ENCODE measurements at places on chromosomes 1 and 21. TPM values are rescaled to one million over a fixed set of nuclear protein-coding genes. Genes with fewer than 3 reads are reported as not detected.

GRCh38 chr1:26627954-26628353, 67.9 kb upstream of the ARID1A start:
- DNase-seq = no peak

GRCh38 chr1:147673406-147673805, 3.1 kb upstream of the ACP6 start:
- no peak for DNase-seq

DNA sequence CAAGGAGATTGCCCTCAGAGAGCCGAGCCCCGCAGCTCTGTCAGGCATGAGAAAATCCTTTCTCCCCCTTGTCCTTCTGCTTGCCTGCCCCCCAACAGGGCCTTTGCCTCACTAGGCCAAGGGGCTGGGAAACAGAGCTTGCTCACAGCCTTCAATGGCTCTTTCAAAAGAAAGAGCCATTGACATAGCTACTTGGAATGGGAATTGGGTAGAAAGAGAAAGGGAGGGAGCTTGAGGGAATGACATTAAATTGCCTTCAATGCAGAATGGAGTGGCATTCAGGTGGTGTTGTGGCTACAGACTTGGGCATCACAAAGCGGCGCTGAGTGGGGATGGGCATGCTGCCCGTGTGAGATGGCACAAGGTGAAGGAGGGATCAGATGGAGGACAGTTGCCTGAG, 13.2 kb downstream of the SYT11 start:
- no peak for DNase-seq

DNA sequence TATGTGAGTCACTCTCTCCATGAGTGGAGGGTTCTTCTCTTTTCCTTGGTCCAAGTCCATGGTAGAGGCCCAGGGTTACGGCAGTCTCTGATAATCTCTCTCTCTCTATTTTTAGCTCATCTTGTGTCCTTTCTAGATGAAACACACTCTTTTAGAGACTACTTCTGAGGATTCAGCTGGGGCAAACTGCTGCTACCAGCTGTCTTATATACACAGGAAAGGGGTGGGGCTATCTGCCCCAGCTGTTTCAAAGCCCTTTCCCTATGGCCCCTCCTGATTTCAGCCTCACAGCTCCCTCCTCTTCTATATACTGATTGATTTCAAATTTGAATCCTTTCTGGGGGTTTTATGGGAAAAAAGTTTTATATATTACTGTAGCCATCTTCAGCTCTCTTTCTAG, 324.8 kb downstream of the RWDD3 start:
- DNase-seq = no peak

GRCh38 chr1:83131692-83131955, 867.3 kb downstream of the TTLL7 start:
- DNase-seq = no peak

DNA sequence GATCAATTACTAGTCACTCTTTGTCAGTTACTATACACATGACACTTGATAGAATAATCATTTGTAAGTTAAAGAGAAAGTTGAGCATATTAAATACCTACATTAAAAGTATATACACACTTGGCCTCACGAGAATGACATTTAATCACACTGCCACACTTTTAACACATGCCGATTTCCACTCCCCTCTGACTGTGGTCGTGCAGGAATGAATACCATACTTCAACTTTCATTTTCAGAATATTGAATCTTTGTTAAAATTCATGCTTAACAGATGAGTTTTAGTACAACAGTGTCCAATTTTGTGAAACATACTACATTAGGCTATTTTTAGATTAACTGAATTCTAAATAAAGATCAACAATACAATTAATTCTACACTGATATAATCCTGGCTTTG, 78.2 kb upstream of the SDC3 start:
- DNase-seq = no peak

KCND3 gene
- total RNA-seq = 0.61 TPM

TNFSF18 gene
- not detected for total RNA-seq

All from H1 (cell line).